Umbilical cord (tissue), 2 donors: ENCODE measurements at places on chromosomes 4 and X. TPM values are rescaled to one million over a fixed set of nuclear protein-coding genes. Genes with fewer than 3 reads are reported as not detected.

- DNase-seq = peak; percentile 97
These were observed 8.6 kb downstream of the FAM200B start for GRCh38 chr4:15690020-15690809.

GRCh38 chr4:22203711-22204011, 255.1 kb upstream of the KCNIP4 start:
- DNase-seq = no peak

ANXA10 gene
- total RNA-seq = not detected

- no peak for DNase-seq
These were observed 18.4 kb downstream of the SMARCA5 start for GRCh38 chr4:143531788-143532491.

DNA sequence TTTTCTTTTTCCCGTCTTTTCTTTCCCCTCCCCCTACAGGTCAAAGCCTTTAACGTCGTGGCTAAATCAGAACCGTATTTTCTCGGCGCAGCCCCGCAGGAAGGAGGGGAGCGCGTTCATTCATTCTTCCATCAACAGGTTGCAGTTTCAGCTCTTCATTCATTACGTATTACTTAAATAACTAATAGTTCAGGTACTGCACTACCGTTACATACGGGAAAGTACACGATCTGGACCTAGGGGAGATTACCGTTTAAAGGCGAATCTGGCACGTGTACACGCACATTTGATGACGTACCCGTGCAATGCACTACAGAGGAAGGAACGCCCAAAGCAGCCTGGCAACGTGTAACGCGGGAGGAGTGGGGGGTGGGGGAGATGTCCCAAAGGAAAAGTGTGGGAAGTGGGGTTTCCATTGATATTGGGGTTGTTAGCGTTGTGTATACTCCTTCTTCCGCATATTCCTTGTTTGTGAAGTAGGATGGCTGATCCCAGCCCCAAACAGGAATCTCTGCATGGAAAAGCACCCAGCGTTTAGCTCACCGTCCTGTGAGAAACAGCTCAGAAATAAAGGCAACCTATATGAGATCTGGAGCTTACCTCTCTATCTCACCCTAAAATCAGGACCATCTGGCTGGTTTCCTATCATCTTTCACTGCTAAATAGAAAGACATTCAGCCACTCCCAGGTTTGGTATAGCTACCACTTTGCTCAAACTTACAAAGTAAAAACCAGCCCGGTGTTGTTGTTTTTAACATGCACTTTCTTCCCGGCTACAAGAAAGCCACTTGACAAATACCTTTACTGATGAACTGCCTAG, 585 bp upstream of the SEC24D start:
- peak; percentile 81 for DNase-seq

GRCh38 chr4:85895755-85896154, 420.8 kb downstream of the ARHGAP24 start:
- no peak for DNase-seq

GAGE1 gene
- 1.4 TPM for total RNA-seq

CWH43 gene
- 1.9 TPM for total RNA-seq

- DNase-seq = no peak
These were observed 49.9 kb upstream of the ADAD1 start for GRCh38 chr4:122328893-122329292.

MAOA gene
- total RNA-seq = 12.5 TPM

DRP2 gene
- total RNA-seq = 1.4 TPM

GRCh38 chrX:135505351-135505750, 15.1 kb upstream of the INTS6L start:
- no peak for DNase-seq

DNA sequence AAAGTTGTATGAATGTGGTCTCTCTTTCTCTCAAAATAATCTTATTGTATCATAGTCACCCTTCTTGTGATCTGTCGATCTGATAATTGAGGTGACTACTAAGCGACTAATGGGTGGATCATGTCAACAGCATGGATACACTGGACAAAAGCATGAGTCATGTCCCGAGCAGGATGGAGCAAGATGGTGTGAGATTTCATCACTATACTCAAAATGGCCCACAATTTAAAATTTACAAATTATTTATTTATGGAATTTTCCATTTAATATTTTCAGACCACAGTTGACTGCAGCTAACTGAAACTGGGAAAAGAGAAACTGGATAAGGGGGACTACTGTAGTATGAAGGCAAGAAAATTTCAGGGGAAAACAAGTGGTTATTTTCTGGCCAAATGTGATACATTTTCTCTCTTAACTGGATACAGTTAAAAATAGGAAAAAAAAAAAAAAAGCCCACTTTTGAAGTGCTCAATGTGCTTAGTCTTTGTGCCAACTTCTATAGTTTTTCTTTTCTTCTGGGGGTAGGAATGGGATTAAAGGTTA, 25.3 kb downstream of the FAM241A start:
- DNase-seq = no peak

DNA sequence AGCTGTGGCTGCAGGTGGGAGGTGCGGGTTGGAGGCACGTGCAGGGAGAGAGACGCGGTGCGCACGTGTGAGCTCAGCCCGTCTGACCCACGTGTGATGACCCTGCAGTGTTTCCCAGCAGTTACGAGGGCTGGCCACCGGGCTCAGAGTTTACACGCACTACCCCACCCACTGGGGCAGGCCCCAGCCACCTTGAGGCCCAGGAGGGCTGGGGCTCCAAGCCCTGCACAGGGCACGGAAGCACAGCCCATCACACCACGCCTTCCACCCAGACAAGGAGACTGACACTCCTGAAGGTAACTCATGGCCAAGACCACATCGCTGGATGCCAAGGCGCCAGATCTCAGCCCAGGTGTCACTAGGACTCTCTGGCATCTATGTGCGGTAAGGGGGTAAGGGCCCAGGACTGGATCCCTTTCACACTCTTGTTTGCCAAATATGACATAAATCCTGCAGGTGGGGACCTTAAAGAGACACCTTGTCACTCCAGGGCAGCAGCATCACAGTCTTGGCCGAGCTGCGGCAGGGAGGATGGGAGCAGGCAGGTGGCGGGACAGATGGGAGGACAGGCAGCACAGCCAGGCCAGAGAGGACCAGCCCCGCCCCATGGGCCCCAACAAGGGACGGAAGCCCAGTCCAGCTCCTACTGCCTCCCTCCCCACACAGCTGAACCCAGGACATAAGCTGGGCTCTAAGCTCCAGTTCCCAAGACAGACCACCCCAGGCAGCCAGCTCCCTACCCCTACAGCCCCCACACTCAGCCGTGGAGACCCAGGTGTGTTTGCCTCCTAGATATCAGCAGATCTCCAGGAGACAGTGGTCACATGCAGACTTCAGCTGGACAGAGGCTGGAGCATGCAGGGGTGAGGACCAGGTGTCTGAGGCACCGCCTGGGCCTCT, 56.8 kb downstream of the ZFYVE28 start:
- no peak for DNase-seq

GRCh38 chr4:10080589-10081217, 35.9 kb downstream of the WDR1 start:
- no peak for DNase-seq

NXF2 gene
- not detected for total RNA-seq

USP38 gene
- 28.2 TPM for total RNA-seq

GRCh38 chrX:71545364-71545763, 12.5 kb downstream of the OGT start:
- no peak for DNase-seq

DNA sequence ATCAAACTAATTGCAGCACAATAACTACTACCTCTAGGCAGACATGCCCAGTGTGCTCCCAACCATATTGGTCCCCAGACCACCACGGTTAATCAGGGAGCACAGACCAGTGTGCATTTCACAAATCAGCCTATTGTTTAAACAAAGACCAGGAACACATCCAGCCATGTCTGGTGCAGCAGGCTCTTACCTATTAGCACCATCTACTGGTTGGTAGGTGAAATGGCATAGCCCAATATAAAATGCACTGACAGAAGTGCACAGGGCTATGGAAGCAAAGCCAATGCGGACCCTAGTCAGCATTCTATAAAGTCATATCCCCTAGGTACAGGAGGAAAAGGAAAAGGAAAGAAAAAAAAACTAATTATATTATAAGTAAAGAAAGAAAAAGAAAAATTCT, 15.5 kb upstream of the CYLC1 start:
- peak; percentile 0 for DNase-seq

SLIT2 gene
- 19.5 TPM for total RNA-seq

GRIA3 gene
- 7.9 TPM for total RNA-seq

- DNase-seq = no peak
These were observed 23.7 kb downstream of the MAGEB1 start for GRCh38 chrX:30270639-30271038.

TMEM271 gene
- not detected for total RNA-seq

GRCh38 chr4:111991797-111992196, 153.5 kb upstream of the FAM241A start:
- DNase-seq = no peak

DNA sequence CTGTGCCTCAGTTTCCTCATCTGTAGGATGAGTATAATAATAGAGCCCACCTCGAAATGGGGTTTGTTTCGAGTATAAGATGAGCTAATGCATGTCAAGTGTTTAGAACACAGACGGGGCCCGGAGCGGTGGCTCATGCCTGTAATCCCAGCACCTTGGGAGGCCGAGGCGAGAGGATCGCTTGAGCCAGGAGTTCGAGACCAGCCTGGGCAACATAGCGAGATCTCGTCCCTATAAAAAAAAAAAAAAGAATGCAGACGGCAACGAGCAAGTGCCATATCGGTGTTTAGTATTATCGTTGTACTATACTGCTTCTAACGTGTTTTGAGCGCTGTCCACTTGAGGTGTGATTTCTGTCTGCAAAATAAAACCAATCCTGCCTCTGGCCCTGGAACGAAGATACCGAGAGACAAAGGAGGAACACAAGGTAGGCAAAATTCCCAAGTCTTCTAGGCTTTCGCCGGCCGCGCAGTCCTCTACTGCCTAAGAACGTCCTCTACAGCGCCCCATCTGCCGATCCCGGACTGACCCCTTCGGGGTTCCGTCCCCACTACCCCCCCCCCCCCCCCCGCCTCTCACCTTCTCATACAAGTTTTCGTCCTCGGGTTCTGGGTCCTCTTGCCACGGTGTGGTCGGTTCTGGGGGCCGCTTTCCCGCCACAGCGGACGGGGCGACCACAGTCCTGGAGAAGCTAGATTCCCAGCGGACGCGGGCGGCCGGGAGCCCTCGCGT, 442 bp downstream of the NDUFB11 start:
- no peak for DNase-seq

MAGEA6 gene
- not detected for total RNA-seq

- DNase-seq = no peak
These were observed 125.8 kb downstream of the HMX1 start for GRCh38 chr4:8745826-8746225.

PROM1 gene
- 4.1 TPM for total RNA-seq

DNA sequence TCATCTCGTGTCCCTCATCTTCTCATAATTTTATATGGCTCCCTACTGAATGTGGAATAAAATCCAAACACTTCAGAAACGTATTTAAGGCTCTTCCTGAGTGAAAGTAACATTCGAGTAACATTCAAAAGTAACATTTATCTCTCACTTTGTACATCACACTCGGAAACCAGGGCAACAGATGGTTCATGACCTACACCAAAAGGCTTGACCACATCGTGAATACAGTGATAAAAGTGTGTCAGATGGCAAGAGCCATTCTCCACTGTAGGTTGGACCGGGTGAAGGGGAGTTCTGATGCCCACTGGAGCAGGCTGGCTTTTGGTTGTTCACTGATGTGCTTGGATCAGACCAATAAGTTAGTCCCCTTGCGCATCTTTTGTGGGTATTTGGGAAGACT, 5.6 kb upstream of the LIMCH1 start:
- no peak for DNase-seq

- DNase-seq = peak; percentile 78
These were observed at the start of gene NAAA for GRCh38 chr4:75940692-75941253. Gene NAAA, minus strand, starts transcription at chr4:75941013. Its CDS starts 64 bp downstream, at chr4:75940949.

NEIL3 gene
- 2.6 TPM for total RNA-seq

UGT2B11 gene
- total RNA-seq = 2.2 TPM

DNA sequence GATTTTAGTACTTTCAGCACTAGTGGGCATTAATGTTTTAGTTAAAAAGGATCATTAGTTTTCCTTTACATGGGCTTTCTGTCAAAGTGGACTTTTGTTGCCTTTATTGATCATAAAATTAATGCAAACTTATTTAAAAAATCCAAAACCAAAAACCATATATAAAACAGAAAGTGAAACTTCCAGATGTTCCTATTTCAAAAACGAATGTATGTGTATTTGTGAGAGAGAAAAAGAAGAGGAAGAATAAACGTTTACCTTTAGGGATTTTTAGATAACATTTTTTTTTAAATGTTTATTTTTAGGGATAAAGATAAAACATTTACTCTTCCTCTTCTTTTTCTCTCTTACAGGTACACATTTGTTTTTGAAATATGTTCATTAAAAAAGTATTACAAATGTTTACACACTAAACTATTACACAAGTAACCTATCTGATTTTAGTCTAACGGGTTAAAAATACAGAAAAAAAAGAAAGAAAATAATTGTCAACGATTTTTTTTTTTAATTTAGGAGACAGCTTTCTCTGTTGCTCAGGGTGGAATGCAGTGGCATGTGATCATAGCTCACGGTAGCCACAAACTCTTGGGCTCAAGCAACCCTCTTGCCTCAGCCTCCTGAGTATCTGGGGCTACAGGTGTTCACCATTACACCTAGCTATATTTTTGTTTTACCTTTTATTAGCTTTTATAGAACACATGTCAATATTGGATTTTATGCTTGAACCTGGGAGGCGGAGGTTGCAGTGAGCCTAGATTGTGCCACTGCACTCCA, 16.8 kb upstream of the COX18 start:
- DNase-seq = no peak

UGT2B10 gene
- total RNA-seq = 0.96 TPM

DNA sequence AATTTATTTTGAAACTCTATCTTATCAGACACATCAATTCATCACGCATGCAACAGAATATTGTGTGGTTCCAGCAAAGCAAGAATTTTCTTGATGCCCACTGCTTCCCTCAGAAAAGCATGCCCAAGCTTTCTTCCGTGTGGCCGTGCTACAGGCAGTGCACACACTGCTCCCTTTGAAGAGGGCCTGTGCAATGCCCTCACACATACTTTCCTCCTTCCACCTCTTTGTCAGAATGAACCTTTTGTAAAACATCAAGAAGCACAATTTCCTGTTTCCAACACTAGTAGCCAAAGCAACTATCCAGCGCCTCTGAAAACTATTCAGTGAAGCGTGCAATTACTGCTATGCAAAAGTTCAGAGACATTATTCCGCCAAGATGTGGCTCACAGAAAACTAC, 201.7 kb downstream of the NLGN4X start:
- no peak for DNase-seq

PDZD4 gene
- total RNA-seq = 7.7 TPM

- peak; percentile 19 for DNase-seq
These were observed 250.7 kb downstream of the NAP1L3 start for GRCh38 chrX:93422693-93423092.

GRCh38 chr4:177064729-177065394, 244.8 kb upstream of the NEIL3 start:
- no peak for DNase-seq

- no peak for DNase-seq
These were observed 110.0 kb downstream of the PSAPL1 start for GRCh38 chr4:7324651-7325121.
